ENCODE measurements at places on chromosomes 5 and 9. TPM values are rescaled to one million over a fixed set of nuclear protein-coding genes. Genes with fewer than 3 reads are reported as not detected.

ADAM19 gene
- total RNA-seq = 8.0 TPM

CDH9 gene
- 2.2 TPM for total RNA-seq

DNA sequence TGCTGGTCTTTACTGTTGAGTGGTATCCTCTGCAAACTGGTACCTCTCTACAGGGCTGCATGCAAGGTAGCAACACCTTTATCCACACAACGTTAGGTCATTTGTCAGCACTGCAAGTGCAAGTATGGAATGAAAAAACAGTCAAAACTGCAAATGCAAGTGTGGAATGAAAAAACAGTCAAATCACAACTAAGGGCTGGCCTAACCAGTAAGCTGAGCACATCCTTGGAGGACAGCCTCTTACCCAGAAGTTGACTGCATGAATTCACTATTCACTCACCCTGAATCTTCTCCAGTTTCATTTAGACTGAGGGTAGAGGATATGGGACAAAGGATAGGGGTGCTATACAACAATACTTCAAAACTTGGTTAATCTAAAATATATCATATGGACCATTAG, 158.4 kb downstream of the PPP2R2B start:
- DNase-seq = no peak

GRCh38 chr5:658103-658502, 35.0 kb downstream of the TPPP start:
- no peak for DNase-seq

- DNase-seq = no peak
Measured at GRCh38 chr9:37156205-37156604, 35.8 kb downstream of the ZCCHC7 start.

DNA sequence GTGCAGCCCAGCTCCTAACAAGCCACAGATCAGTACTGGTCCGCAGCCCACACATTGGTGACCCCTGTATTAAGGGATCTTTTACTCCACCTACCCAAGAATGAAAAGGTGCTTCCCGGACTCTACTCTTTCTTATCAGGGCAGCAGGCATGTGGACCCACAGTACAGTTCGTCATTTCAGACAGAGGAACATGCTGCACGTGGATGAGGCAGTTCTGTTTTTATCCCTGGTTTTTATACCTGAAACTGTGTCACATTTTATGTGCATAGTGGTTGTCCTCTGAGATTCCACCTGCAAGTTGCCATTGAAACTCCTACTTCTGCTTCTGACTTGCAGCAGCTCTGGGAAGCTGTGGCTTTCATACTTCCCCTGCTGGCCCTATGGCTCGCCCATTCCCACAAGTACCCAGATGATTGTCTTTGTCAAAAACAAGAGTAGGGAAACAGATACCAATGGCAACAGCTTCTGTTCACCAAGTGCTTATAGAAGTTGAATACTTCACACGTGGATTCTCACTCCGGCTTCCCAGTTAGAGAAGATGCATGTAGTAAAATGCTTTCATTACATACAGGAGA, 208.0 kb downstream of the TRIO start:
- DNase-seq = no peak

All from hepatocyte (in vitro differentiated cells).